Type B pancreatic cell (in vitro differentiated cells): ENCODE measurements at places on chromosomes 4 and X.

DNA sequence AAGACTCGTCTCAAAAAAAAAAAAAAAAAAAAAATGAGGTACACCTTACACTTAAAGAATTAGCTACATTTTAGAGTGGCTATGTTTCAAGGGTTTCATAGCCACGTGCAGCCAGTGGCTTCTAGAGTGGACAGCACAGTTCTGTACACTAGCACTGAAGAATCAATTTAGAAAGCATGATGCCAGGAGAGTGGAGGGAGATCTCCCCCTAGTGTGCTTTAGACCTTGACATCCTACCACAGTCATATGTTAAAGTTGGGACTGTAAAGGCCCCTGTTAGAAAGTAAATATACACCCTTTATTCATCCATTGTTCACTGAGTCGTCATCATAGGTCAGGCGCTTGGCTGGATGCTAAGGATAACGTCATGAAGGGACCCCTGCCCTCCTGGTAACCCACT is 179.4 kb downstream of the QDPR start:
- DNase-seq: no peak

DNA sequence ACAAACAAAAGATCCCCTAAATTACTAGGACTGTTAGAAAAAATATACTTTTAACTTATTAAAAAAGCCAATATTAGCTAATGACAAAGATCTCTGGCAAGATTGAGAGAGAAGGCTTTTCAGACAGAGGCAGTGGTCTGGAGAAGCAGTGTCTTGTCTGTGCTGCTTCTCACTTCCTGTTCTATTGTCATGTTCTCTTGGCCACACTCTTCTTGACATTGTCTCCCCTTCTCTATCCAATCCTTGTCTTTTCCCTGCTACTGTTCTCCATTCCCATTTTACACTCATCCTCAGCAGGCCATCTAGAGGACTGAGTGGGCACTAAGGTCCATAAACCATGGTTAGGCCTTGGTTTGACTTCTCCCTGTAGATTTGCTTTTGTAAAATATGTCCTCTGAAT is 14.0 kb upstream of the TAPT1 start:
- DNase-seq: no peak

DNA sequence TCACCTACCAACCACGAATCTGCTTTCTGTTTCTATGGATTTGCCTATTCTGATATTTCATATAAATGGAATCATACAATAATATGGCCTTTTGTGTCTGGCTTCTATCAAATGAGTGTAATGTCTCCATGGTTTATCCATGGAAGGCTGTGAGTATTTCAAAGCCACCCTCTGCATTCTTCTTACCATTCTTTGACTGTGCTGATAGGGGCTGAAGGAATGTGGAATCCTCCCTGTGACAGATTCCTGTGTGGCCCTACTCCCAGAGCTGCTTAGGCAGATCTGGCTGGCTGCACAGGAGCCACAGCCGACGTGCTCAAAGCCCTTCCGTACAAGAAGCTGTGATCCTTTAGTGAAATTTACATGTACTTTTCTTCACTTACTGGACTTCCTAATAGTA is 163.2 kb downstream of the HS6ST2 start:
- no peak for DNase-seq

- DNase-seq: no peak
These were observed 39.5 kb upstream of the MAP3K15 start for GRCh38 chrX:19554786-19555185.

GRCh38 chr4:148077581-148077980 is 345.7 kb downstream of the ARHGAP10 start:
- no peak for DNase-seq

DNA sequence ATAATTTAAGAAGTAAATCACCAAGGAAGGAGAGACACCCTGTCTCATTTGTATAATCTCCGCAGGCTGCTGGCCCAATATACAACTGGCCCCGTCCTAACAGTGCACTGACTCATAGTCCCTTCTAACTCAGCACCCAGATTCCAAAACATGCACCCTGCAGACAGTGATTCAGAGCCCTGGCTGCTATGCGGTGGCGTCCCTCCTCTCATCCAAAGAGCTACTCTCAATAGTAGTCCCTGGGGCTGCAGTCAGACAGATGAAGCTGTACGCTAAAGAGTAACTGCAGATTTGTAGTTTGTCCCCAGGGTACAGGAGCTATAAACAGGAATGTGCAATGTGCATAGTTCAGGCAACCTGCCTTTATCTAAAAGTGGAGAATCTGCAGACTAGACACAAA is 23.0 kb downstream of the GABRA3 start:
- DNase-seq: no peak

GRCh38 chrX:1472975-1473374 is 20.3 kb upstream of the ASMTL start:
- peak; percentile 4 for DNase-seq

DNA sequence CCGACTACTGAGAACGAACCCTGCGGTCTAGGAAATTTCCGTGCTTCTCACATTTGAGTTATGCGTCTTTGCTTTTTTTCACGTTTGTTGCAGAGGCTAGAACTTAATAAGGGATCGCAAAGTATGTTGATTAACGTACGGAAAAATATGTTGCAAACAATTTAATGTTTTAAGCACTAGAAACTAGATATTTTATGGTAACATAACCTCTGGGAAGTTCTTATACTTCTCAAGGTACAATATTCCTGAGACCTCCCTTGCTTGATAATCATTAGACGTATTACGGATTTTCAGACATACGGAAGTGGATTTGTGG is 639 bp upstream of the PRDM5 start:
- DNase-seq: no peak

- no peak for DNase-seq
These were observed 28.8 kb downstream of the SUPT20HL2 start for GRCh38 chrX:24285082-24285481.

GRCh38 chr4:55927803-55928437 is 20.8 kb upstream of the CEP135 start:
- no peak for DNase-seq

- no peak for DNase-seq
These were observed 25.2 kb downstream of the FOXR2 start for GRCh38 chrX:55648434-55648833.

DNA sequence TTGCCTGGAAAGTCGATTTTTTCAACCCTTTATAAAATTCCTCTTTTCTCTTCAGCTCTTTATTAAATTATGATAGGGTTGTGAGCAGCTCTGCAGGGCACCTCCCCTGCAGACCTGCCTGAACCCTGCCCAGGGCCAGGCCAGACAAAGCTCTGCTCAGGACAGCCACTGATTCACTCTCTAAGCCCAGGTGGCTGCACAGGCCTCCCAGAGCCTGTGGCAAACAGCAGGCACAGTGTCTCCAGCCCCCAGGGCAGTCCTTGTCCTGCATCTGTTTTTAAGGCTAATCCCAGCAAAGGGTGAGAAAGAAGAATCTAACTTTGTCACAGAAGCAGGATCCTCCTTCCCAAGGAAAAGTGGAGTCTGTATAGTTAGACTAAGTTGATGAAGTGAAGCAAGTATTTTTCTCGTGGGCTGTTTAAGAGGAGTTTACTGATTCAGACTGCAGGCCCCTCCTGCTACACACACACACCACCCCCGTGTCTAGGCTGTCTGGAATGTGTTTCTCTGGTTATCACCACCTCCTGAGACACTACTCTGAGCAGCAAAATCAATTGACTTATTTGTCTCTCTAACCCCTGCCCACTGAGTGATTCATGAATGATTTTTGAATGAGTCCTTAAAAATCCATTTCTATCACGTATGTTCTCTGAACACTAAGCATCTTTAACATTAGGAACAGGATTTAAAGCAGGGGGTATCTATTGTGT is 101.7 kb downstream of the CHIC2 start:
- DNase-seq: no peak

- DNase-seq: no peak
These were observed 129.0 kb downstream of the TMEM47 start for GRCh38 chrX:34528081-34528480.

DNA sequence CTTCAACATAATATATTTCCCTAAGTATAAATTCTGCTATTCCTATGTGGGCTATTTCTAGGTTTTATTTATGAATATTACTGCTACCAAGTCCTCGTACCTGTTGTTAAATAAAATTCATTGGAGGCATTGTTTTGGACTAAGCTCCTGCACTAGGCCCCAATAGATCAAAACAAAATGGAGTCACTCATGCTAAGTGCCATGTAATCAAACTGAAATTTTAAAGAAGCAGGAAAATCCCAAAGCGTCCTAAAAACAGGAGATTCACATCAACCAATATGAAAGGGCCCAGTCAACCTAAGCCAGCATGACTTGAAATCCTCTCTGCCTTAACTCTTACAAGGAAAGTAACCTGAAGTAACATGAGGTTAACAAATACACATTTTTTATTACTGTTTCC is 743.2 kb downstream of the TRAM1L1 start:
- DNase-seq: no peak

- no peak for DNase-seq
These were observed 85.7 kb downstream of the TEX13C start for GRCh38 chrX:125405339-125405738.

GRCh38 chr4:165367040-165367439 is 11.8 kb upstream of the CPE start:
- no peak for DNase-seq

DNA sequence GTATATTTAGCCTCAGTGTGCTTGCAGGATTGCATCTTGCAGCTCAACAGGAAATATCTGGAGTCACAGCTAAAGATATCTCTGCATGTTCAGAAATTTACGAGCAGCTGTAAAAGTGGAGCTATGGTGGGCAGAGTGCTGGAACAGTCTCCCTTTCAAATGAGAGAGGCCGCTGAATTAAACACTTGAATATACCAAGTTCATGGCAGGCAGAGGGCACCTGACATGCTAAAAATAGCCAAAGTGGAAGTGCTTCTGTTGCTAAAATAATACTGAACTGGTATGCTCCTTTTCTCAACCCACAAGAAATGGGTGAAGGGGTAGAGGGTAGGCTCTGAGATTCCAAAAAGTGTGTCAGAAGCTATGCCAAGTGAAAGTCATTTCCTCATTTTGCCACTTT is 98.1 kb downstream of the MGST2 start:
- DNase-seq: no peak

- no peak for DNase-seq
These were observed 130.2 kb upstream of the FAM9B start for GRCh38 chrX:9164086-9164485.

- no peak for DNase-seq
These were observed 339.8 kb upstream of the GATB start for GRCh38 chr4:152100379-152101201.

DNA sequence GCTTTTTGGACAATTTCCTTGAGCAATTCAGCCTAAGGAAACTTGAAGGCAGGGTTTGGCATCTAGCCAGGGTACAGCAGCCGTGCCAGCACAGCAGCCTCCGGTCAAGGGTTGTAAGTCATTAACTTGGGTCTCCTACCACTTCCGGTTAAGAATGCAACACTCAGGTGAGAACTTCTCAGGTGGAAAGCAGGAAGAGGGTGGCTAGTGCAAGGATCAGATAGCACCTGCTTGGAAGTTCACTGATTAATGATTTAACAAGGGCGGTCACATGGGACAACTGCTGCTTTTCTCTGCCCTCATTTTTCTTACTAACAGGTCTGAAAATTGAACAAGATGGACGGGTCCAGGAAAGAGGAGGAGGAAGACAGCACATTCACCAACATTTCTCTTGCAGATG is 30.1 kb upstream of the SCOC start:
- no peak for DNase-seq

DNA sequence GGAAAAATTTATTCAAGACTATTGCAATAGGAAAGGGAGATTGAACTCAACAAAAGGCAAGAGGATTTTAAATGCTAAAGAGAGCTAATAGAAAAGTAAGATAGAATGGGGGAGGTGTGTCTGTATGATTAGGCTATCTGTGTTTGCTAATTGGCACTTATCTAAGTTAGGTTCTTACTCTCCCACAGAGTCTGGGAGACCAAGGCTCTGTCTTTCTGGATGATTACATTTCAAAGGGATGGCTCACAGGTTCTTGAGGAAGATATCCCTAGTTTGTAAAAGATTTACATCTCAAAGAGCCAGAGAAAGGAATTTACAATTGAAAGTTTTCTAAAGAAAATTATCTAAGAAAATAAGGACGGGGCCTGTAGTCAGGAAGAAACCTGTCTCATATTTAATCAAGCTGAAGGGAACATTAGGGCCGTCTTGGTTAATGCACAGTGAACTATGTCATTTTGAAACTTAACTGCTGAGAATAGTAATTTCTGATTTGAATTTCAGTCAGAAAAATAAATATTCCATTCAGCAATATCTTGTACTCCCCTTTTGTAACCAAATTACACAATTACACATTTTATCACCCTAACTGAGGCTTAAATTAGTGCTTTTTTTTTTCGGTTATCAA is 75.8 kb downstream of the MAGEB10 start:
- DNase-seq: no peak

GRCh38 chr4:87073199-87074120 is 138.6 kb downstream of the AFF1 start:
- no peak for DNase-seq

- DNase-seq: no peak
These were observed 583.2 kb upstream of the INTU start for GRCh38 chr4:127049526-127049925.

DNA sequence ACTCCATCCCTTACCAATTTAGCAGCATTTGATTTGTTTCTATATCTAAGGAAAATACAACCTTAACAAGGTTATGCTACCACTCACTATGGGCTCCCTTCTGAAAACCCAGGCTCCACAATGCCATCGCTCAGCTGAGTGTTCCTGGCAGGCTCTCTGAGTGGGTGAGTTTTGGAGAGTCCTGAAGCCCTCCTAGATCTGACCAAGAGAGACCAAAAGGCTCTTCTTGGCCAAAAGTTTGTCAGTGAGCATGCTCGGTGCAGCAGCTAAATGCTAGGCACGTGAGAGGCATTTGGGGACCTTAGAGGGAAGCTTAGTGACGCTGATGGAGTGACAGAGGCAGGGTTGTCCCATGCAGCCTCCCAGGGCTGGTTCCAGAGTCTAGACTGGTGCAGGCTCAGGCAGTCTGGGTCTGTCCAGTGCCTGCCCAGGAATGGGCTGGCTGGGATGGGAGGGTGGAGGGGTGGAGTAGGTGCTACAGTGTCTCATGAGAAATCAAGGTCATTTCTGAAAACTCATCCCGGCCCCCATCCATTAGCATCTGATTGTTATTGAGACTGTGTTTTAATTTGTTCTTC is 346.8 kb downstream of the NR3C2 start:
- no peak for DNase-seq

- DNase-seq: no peak
These were observed 81.1 kb upstream of the SH3RF1 start for GRCh38 chr4:169351872-169352271.

GRCh38 chrX:11267425-11267824 is 25.8 kb upstream of the AMELX start:
- no peak for DNase-seq

GRCh38 chr4:94530073-94530472 is 78.3 kb downstream of the PDLIM5 start:
- DNase-seq: no peak

DNA sequence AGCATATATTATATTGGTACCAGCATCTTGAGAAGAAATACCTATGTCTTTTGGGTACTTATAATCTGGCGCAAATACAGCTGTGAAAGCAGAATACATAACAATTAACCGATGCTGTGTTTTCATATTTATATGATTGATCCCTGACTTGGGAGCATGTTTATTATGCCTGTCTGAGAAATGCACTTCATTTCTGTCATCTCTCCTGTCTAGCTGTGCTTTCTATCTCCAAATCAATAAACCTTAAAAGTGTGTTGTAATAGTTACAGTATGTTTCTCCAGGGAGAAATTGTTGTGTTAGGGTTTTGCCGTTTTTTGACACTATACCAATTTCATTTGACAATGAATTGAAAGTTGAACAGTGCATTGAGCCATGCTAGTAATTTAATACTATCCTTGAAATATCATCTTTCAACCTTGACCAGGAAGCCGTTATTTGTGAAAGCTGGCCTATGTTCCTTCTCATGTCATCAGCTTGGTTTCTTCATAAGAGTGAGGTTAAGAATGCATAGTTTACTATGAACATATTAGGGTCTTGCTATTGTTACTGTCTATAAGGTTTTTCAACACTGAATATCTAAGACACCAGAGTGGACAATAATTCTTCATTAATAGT is 206.2 kb upstream of the PCDH18 start:
- DNase-seq: no peak
